NCI-H748 treated with DMSO at 0.1 percent for 48 hours (cell line): ENCODE measurements at places on chromosomes 7 and 10.

- DNase-seq = no peak
These were observed 936 bp downstream of the IGF2BP3 start for GRCh38 chr7:23469150-23469960.

DNA sequence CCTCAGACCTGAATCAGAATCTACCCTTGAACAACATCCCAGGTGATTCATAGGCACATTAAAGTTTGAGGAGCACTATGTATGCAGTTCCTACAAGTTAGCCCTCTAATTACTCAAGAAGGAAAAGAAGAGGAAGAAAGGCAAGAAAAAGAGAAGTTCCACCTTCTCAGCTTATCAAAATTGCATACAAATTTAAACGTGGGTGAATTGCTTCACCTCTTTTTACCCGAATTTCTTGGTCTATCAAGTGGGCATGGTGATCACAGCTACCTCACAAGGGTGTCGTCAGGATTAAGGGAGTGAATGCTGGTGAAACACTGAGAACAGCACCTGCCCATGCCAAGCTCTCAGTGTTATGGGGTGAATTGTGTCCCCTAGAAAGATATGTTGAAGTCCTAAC lies 43.8 kb upstream of the PAPSS2 start:
- no peak for DNase-seq

GRCh38 chr10:18866852-18867251 lies 181.7 kb upstream of the MALRD1 start:
- DNase-seq = no peak

- DNase-seq = no peak
These were observed 27.2 kb upstream of the WNT16 start for GRCh38 chr7:121301446-121302213.

- DNase-seq = no peak
These were observed 174.8 kb downstream of the ZNF248 start for GRCh38 chr10:37682617-37683016.

GRCh38 chr7:81684514-81685269 lies 85.2 kb downstream of the HGF start:
- peak; percentile 17 for DNase-seq
